Colonic mucosa (tissue), 4 donors: ENCODE measurements at places on chromosomes 7 and 10. TPM values are rescaled to one million over a fixed set of nuclear protein-coding genes. Genes with fewer than 3 reads are reported as not detected.
A peak's percentile ranks its signal among the peaks of the same experiment; 100 is the strongest.

GRCh38 chr7:127189074-127189473, 63.7 kb downstream of the GRM8 start:
- H3K4me1 ChIP-seq, result no peaks in the 10 kb centered on the region
- H3K27ac ChIP-seq, result no peak overlapping the region
- no peaks in the 10 kb centered on the region for H3K27me3 ChIP-seq
- DNase-seq, result no peak
- no peaks in the 10 kb centered on the region for H3K36me3 ChIP-seq

DNA sequence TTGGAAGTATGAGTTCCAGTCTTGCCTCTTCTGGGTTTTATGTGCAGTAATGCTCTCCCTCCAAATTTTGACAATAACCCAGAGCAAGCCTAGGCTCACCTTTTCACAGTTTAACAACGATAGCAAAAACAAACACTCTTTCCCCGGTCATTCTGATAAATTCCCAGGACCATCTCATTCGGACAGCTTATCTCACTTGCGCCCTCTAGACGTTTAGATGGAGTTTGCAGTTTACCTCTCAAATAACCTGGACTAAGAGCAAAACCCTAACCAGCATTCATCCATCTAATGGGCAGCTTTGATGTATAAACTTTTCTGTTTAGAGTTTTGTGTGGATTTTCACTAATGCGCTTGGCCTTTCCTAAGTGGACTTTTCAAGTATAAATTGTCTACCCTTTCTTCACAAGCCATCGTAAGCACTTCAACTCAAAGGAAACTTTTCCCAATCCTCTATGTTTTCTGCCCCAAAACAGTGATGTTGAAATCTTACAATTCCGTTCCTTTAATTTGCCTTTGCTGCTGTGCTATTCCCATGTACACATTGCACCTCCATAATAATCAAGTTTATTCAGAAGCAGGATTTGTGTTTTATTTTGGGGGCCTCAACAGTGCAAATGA, 114.9 kb downstream of the HDAC9 start:
- H3K4me3 ChIP-seq, result no peak overlapping the region
- no peaks in the 10 kb centered on the region for H3K4me1 ChIP-seq
- H3K36me3 ChIP-seq, result no peaks in the 10 kb centered on the region
- H3K27ac ChIP-seq, result no peak overlapping the region
- DNase-seq, result peak; percentile 26
- no peaks in the 10 kb centered on the region for H3K27me3 ChIP-seq

TIMM23 gene
- 42.8 TPM for total RNA-seq

IFIT2 gene
- total RNA-seq, result 4.8 TPM
